ENCODE measurements at places on chromosomes 6 and 20. TPM values are rescaled to one million over a fixed set of nuclear protein-coding genes. Genes with fewer than 3 reads are reported as not detected.

Gene LINC00237
- total RNA-seq, result not detected

Gene XKR7
- not detected for total RNA-seq

Gene IL17A
- not detected for total RNA-seq

Gene SIRPA
- total RNA-seq, result 16.6 TPM

Gene ZNF165
- total RNA-seq, result 0.57 TPM

Gene NOX3
- not detected for total RNA-seq

Gene SLC22A16
- total RNA-seq, result not detected

Gene BPIFB1
- not detected for total RNA-seq

Gene SLC35D3
- total RNA-seq, result not detected

Gene GSTA2
- not detected for total RNA-seq

Gene RSPH4A
- total RNA-seq, result 0.09 TPM

Gene UST
- 35.4 TPM for total RNA-seq

Gene RPL10A
- total RNA-seq, result 2,520 TPM

Gene PCK1
- total RNA-seq, result not detected

Gene HTR1E
- total RNA-seq, result not detected

Gene NKX2-2
- total RNA-seq, result not detected

Gene MYCT1
- under 0.01 TPM for total RNA-seq

Gene SIRPB1
- total RNA-seq, result 0.71 TPM

Gene KCNK16
- total RNA-seq, result not detected

Gene ID4
- 10.2 TPM for total RNA-seq

Gene GABRR1
- total RNA-seq, result not detected

Gene CFB
- total RNA-seq, result 61.2 TPM

Gene HINT3
- total RNA-seq, result 19.0 TPM

Gene HSPA1B
- 113 TPM for total RNA-seq

Gene OPRL1
- total RNA-seq, result 1.6 TPM

Gene GTSF1L
- not detected for total RNA-seq

Gene COL20A1
- total RNA-seq, result not detected

Gene HUS1B
- total RNA-seq, result 0.83 TPM

Gene SDC4
- 98.4 TPM for total RNA-seq

Gene BMP2
- 8.8 TPM for total RNA-seq

Gene MICAL1
- total RNA-seq, result 33.6 TPM

Gene DTD1
- 84.1 TPM for total RNA-seq

Gene GPX6
- total RNA-seq, result not detected

Gene HEY2
- total RNA-seq, result not detected

Gene PRL
- not detected for total RNA-seq

Gene SIRPB2
- total RNA-seq, result not detected

Gene TINAG
- not detected for total RNA-seq

Gene GJA1
- total RNA-seq, result 896 TPM

Gene RTN4IP1
- total RNA-seq, result 4.1 TPM

Gene SIRPD
- total RNA-seq, result not detected

Gene ISM1
- under 0.01 TPM for total RNA-seq

Gene VSX1
- total RNA-seq, result not detected

Gene GTF3C6
- 43.8 TPM for total RNA-seq

Gene PNLDC1
- total RNA-seq, result not detected
